WTC11 (cell line): ENCODE measurements at places on chromosomes 13 and 19.

GRCh38 chr13:21550918-21551317 lies 53.1 kb downstream of the MICU2 start:
- no peak overlapping the region for H3K4me3 ChIP-seq
- H3K27me3 ChIP-seq, result no peaks in the 10 kb centered on the region
- no peak for DNase-seq
- no peak overlapping the region for H3K27ac ChIP-seq
- H3K36me3 ChIP-seq, result peaks cover 12% of the 10 kb centered on the region

- no peak overlapping the region for H3K27ac ChIP-seq
- no peak for DNase-seq
- no peaks in the 10 kb centered on the region; the same call in 1 of the 2 replicates for H3K27me3 ChIP-seq
- no peak overlapping the region for H3K4me3 ChIP-seq
- H3K4me1 ChIP-seq, result peaks cover 24% of the 10 kb centered on the region
- H3K36me3 ChIP-seq, result no peaks in the 10 kb centered on the region
Measured at GRCh38 chr19:28827382-28827781, 385.6 kb downstream of the UQCRFS1 start.

DNA sequence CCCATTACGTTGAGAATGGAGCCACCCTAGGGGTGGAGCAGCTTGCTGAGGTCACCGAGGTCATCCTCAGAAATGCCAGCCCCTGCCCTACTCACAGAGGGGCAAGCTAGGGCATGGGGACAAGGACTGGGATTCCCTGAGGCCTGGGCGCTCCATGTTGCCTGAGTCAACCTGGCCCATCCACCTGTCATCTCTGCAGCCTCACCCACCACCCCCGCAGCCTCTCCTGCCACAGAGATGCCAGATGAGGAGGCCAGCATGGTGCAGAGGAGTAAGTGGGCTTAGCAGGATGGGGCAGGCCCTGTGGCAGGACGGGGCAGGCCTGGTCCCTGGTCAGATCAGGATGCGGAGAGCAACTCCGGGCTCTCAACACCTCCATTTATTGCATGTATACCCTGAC lies 9.5 kb downstream of the NKPD1 start:
- H3K36me3 ChIP-seq, result no peaks in the 10 kb centered on the region
- no peak overlapping the region for H3K4me3 ChIP-seq
- no peak overlapping the region for H3K27ac ChIP-seq
- DNase-seq, result no peak
- H3K27me3 ChIP-seq, result peaks cover 52% of the 10 kb centered on the region
- H3K4me1 ChIP-seq, result peaks cover 11% of the 10 kb centered on the region

DNA sequence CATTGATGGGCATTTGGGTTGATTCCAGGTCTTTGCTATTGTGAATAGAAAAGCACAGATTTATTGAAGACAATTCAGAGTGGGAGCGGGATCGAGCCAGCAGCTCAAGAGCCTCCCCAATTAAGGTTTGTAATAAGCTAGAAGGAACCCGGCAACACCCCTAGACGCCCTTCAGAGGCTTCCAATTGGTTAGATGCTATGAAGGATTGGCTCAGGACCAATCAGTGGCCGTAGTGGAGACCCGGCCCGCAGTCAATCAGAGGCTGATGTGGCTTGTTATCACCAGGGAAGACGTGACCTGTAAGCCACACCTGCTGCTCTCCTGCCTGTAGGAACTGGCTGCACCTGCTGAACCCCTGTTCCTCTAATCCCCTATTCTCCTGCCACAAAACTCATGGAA lies 14.6 kb downstream of the SIGLEC11 start:
- no peaks in the 10 kb centered on the region for H3K36me3 ChIP-seq
- DNase-seq, result no peak
- H3K27me3 ChIP-seq, result no peaks in the 10 kb centered on the region; the same call in 1 of the 2 replicates
- no peaks in the 10 kb centered on the region for H3K4me1 ChIP-seq
- H3K4me3 ChIP-seq, result no peak overlapping the region

DNA sequence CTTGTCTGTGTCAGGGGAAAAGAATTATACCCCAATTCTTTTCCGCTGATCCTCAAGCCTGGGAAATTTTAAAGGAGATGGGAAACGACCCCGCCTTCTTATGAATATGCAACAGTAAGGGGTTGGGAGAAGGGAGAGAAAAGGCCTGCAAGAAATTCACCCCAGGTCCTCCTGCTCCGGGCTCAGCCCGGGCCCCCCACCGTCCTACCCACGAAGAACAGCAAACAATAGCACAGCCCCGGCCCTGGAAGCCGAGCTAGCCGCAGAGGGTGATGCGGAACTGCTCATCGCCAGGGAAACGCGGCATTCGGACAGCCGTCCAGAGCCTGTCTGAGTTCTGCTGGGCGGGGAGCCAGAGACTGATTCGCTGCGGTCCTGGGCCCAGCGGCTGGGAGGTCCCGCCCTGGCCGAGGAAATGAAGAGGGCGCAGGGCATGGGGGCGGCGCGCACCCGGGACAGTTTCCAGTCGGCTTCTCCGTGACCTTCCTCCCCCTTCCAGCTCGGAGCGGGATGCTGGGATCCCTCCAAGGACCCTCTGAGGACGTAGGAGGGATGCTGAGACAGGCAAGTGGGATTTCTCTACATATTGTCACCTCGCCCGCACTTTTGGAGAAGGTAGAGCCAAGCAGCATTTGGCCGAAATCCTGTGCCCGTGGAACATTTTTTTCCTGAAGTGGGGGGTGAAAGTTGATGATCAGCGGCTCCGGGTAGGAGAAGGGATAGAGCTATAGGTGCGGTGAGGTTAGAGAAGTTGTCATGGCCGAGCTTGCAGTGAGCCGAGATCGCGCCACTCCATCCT lies 82.3 kb upstream of the C1QTNF9B start:
- no peaks in the 10 kb centered on the region for H3K36me3 ChIP-seq
- no peak overlapping the region for H3K27ac ChIP-seq
- DNase-seq, result peak; percentile 67
- peak overlapping the region; percentile 90 for H3K4me3 ChIP-seq
- peaks cover 15% of the 10 kb centered on the region for H3K27me3 ChIP-seq
- H3K4me1 ChIP-seq, result peaks cover 11% of the 10 kb centered on the region

GRCh38 chr19:18293642-18294466 lies 12.4 kb upstream of the JUND start:
- peak overlapping the region; percentile 85 for H3K27ac ChIP-seq
- no peak for DNase-seq
- H3K36me3 ChIP-seq, result no peaks in the 10 kb centered on the region

- no peak overlapping the region for H3K4me3 ChIP-seq
- no peaks in the 10 kb centered on the region for H3K4me1 ChIP-seq
- H3K36me3 ChIP-seq, result no peaks in the 10 kb centered on the region
- H3K27ac ChIP-seq, result no peak overlapping the region
- no peak for DNase-seq
Measured at GRCh38 chr13:42707586-42707985, 73.8 kb upstream of the FAM216B start.

DNA sequence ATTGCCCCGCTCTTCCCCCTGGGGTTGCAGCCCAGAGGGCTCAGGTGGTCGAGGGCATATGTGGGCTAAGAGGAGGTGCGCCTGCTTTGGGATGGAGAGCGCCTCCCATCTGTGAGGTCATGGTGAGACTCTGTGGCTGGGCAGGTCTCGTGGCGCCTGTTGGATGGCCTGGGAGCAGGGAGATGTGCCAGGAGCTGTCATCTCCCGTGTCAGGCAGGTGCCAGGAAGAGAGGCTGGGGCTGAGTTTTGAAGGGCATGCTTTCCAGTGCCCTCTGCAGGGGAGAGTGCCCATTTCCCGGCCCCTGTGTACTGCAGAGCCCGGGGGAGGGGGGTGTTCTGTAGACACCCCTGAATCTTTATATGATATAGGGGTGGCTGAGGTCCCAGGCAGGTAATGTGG lies 2.8 kb downstream of the WTIP start:
- peaks cover 23% of the 10 kb centered on the region for H3K4me1 ChIP-seq
- peaks cover 5% of the 10 kb centered on the region; the same call in 1 of the 2 replicates for H3K36me3 ChIP-seq
- DNase-seq, result no peak
- H3K4me3 ChIP-seq, result peak overlapping the region; percentile 83; the same call in 1 of the 2 replicates
- peaks cover 25% of the 10 kb centered on the region for H3K27me3 ChIP-seq
- H3K27ac ChIP-seq, result no peak overlapping the region

GRCh38 chr13:19048381-19048780 lies 133.2 kb downstream of the TUBA3C start:
- no peak for DNase-seq
- H3K27ac ChIP-seq, result no peak overlapping the region
- no peak overlapping the region for H3K4me3 ChIP-seq
- H3K27me3 ChIP-seq, result peaks cover 14% of the 10 kb centered on the region
- H3K4me1 ChIP-seq, result no peaks in the 10 kb centered on the region

GRCh38 chr19:56125806-56126590 lies 4.9 kb upstream of the ZNF787 start:
- no peaks in the 10 kb centered on the region for H3K36me3 ChIP-seq
- no peak overlapping the region for H3K27ac ChIP-seq
- DNase-seq, result no peak
- H3K27me3 ChIP-seq, result no peaks in the 10 kb centered on the region
- H3K4me1 ChIP-seq, result peaks cover 6% of the 10 kb centered on the region

DNA sequence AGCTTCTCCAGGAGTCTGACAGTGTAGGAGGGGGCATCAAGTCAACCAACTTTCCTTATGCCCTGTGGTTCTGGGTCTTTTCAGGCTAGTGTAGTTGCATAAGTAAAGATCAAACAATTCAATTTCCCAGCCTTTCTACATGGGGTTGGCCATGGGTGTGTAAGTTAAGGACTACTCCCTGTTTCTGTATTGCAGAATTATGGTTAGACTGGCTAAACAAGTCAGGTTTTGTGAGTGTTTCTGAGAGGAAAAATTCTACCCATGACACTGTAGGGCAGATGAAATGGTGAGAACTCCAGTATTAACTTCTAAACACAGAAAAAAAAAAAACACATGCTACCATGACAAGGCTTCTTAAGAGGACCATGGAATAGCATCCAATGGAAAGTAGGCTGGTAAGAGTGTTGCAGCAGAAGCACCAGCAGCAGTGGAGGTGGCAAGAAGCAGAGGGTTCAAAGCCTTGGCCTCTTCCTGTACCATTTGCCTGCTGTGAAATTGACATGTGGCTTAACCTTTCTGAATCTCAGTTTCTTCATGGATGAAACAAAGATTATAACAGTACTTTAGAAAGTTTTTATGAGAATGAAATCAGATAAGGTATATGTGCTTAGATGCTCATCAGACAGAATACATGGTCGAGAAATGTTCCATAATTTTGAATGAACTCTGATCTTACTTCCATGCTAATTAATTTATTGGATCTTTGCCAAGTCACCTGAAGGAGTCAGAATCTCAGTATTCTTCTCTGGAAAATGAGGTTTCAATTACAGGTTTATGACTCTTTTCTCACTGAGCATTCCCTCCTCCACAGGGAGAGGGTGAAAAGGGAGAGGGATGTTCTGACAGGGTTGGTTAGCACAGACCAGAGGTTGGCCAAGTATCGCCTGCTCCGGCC lies 11.4 kb upstream of the SCEL start:
- H3K27ac ChIP-seq, result no peak overlapping the region
- H3K4me3 ChIP-seq, result no peak overlapping the region
- H3K4me1 ChIP-seq, result peaks cover 14% of the 10 kb centered on the region
- DNase-seq, result no peak
- H3K36me3 ChIP-seq, result no peaks in the 10 kb centered on the region

DNA sequence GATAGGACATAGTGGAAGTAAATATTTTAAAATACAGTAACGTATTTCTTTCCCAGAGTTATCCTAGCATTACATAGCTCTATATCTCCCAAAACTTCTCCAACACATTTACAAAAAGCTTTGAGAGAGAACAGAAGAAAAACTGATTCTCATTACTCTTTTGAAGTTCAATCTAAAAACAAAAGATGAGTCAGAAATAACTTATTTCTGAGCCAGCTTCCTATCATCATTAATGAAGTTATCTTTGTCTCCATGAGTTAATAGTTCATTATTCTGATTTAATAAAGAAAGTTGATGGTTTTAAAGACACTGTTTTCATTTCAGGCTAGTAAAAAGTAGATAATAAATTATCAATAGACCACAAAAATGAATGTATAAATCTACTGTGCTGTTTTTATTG lies 446.7 kb upstream of the SPRY2 start:
- no peaks in the 10 kb centered on the region for H3K27me3 ChIP-seq
- H3K4me3 ChIP-seq, result no peak overlapping the region
- no peak overlapping the region for H3K27ac ChIP-seq
- H3K4me1 ChIP-seq, result peaks cover 23% of the 10 kb centered on the region
- DNase-seq, result no peak
- H3K36me3 ChIP-seq, result no peaks in the 10 kb centered on the region

DNA sequence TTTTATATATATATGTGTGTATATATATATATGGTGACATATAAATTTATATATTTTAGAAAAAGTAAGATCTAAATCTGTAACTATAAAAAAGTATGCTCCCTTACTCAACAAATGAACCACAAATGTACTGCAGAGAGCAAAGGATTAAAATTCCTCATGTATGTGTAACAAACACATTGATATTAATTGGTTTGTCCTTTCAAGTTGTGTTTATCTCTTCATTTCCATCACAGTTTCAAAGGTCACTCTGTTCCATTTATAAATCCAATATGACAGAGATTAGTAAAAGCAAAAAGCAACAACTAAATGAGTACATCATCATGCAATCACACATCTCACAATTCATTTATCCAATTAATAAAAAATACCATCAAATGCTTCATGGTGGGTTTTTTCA lies 247.9 kb downstream of the DACH1 start:
- H3K27me3 ChIP-seq, result no peaks in the 10 kb centered on the region
- peaks cover 8% of the 10 kb centered on the region for H3K4me1 ChIP-seq
- H3K27ac ChIP-seq, result no peak overlapping the region
- no peak overlapping the region for H3K4me3 ChIP-seq

GRCh38 chr19:6530386-6531162 lies at the start of gene TNFSF9:
Gene TNFSF9 (plus strand): TSS chr19:6531026. CDS start chr19:6531037, 11 bp downstream.
- peak within 1 kb of the TSS; percentile 60 for H3K27ac ChIP-seq
- peaks cover 3% of the 10 kb centered on the region for H3K36me3 ChIP-seq
- peaks cover 48% of the 10 kb centered on the region for H3K4me1 ChIP-seq

DNA sequence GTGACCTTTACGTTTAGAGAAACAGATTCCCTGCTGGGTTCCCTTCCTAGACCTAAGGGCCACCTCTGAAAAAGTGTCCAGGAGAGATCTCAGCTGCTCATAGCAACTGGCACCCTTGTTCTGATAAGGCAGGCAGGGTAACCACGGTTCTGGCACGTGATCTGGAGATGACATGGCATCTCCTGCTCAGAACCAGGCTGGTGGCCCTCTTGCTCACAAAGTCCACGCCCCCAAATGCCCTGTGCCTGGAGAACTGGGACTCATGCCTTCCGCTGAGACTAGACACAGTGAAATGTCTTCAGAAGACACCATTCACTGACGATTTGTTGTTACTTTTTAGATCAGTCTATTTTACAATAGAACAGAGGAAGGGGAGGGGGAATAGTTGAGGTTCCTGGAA lies 174.1 kb downstream of the ZNF536 start:
- no peak overlapping the region for H3K4me3 ChIP-seq
- no peak overlapping the region for H3K27ac ChIP-seq
- no peak for DNase-seq
- H3K4me1 ChIP-seq, result peaks cover 23% of the 10 kb centered on the region
- H3K27me3 ChIP-seq, result no peaks in the 10 kb centered on the region
- no peaks in the 10 kb centered on the region for H3K36me3 ChIP-seq
